Neural cell (in vitro differentiated cells): ENCODE measurements at places on chromosomes 12 and 14. TPM values are rescaled to one million over a fixed set of nuclear protein-coding genes. Genes with fewer than 3 reads are reported as not detected.

Gene PYGL
- 0.10 TPM in 1 of 2 replicates, not detected in the other for polyA plus RNA-seq

Gene CAPZA3
- not detected in 2 replicates for polyA plus RNA-seq

Gene ANAPC7
- 92.8 and 98.2 TPM in 2 replicates for polyA plus RNA-seq

Gene RFLNA
- polyA plus RNA-seq: 5.6 and 9.6 TPM in 2 replicates

Gene KRT71
- polyA plus RNA-seq: not detected in 2 replicates

Gene DTX1
- polyA plus RNA-seq: 30.7 and 42.8 TPM in 2 replicates

Gene SINHCAF
- 74.9 and 80.5 TPM in 2 replicates for polyA plus RNA-seq

Gene CELA1
- not detected in 2 replicates for polyA plus RNA-seq

Gene CALM1
- polyA plus RNA-seq: 282 and 373 TPM in 2 replicates

Gene ANAPC5
- polyA plus RNA-seq: 199 and 272 TPM in 2 replicates

Gene TBPL2
- polyA plus RNA-seq: not detected in 2 replicates

Gene POU6F1
- 12.4 and 12.7 TPM in 2 replicates for polyA plus RNA-seq

Gene OTX2
- 2.1 and 3.2 TPM in 2 replicates for polyA plus RNA-seq

Gene LRRC10
- polyA plus RNA-seq: not detected in 2 replicates

Gene WNT1
- not detected in 2 replicates for polyA plus RNA-seq

Gene RPL6
- 1,383 and 1,647 TPM in 2 replicates for polyA plus RNA-seq

Gene SLC4A8
- polyA plus RNA-seq: 34.5 and 37.8 TPM in 2 replicates

Gene MUCL1
- not detected in 2 replicates for polyA plus RNA-seq

Gene SAMD15
- polyA plus RNA-seq: 2.8 and 5.8 TPM in 2 replicates

Gene NTS
- 48.3 and 60.1 TPM in 2 replicates for polyA plus RNA-seq

Gene TAS2R9
- 0.32 and 1.6 TPM in 2 replicates for polyA plus RNA-seq

Gene CMA1
- not detected in 2 replicates for polyA plus RNA-seq

Gene CARMIL3
- 43.6 and 49.3 TPM in 2 replicates for polyA plus RNA-seq

Gene RFX4
- polyA plus RNA-seq: 0.22 TPM in 1 of 2 replicates, not detected in the other

Gene ANKRD33
- polyA plus RNA-seq: not detected in 2 replicates
